T-helper 22 cell (primary cell): ENCODE measurements at places on chromosomes 3 and 15.
A peak's percentile ranks its signal among the peaks of the same experiment; 100 is the strongest.

DNA sequence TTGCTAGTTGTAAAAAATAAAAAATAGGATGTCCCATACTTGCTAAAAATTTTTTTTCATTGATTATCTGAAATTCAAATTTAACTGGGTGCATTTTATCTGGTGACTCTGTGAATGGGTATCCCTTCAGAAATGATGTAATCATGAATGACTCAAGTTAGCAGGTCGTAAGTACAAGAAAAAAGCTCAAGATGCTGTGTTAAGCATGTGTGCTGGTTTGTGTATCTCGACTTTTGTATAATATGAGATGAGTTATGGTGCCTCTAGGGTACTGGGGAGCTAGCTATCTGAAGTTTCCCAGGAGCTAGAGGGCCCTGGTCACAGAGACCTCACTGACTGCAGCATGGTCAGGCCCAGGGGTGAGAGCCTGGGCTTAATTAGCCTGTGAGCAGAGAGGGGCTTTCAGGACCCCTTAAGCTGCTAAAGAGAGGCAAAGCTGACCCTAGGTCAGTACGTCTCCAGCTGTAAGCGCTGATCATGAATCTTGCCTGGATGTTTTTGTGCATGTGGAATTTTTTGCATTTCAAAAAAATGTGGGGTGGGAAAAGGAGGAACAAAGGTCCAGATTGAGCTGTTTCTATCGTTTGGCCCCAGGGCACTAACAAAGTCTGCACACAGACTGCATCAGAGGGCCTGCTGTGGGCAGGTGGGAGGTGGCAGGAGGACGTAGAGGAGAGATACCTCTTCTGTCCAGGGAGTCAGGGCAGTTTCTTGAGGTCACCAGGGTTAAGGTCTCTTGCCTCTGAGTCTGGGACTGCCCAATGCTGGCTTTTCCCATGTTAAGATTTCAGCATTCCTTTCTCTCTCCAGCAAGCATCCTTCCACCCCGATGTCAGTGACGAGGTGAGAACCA is 233.2 kb upstream of the TPM1 start:
- no peak for DNase-seq

- DNase-seq = no peak
Observed at GRCh38 chr15:67407786-67408185, 113.1 kb upstream of the C15orf61 start.

- no peak for DNase-seq
Observed at GRCh38 chr15:29071232-29071881, 185.6 kb downstream of the APBA2 start.

GRCh38 chr3:33115024-33115768 is 1.4 kb downstream of the CRTAP start:
- DNase-seq = no peak

- no peak for DNase-seq
Observed at GRCh38 chr3:17336291-17336690, 406.1 kb downstream of the TBC1D5 start.

DNA sequence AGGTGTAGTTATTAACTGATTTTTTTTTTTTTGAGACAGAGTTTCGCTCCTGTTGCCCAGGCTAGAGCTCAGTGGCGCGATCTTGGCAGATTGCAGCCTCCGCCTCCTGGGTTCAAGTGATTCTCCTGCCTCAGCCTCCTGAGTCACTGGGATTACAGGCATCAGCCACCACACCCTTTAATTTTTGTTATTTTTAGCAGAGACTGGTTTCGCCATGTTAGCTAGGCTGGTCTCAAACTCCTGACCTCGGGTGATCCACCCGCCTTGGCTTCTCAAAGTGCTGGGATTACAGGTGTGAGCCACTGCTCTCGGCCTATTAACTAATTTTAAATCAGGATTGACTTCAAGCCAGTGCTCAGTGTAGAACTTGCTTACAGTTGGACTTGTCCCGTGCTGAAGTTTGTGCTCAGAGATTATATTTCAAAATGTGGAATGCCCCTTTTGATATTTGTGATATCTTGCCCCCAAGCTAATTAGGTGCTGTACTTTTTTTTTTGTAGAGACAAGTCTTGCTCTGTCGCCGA is 6.0 kb downstream of the SKIL start:
- DNase-seq = no peak

- DNase-seq = no peak
Observed at GRCh38 chr3:49880581-49881315, 11.0 kb upstream of the CAMKV start.

- DNase-seq = no peak
Observed at GRCh38 chr3:12139111-12139511, 19.6 kb downstream of the TIMP4 start.

GRCh38 chr3:170751899-170752293 is 118.1 kb downstream of the RPL22L1 start:
- DNase-seq = no peak

- DNase-seq = no peak
Observed at GRCh38 chr3:188595890-188596376, 442.0 kb downstream of the LPP start.

DNA sequence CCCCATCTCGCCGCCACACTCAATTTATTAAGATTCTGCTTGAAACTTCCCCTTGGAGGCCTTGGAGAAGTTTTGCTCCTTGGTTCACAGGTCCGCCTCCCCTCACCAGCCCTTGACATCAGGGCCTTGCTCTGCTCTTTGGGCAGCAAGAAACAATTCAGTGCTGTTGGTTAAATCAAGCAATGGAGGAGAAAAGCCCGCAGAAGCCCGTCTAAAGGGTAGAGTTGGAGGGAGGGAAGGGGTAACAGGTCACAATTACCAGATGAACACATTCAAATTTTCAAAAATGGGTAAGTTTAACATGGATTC is 429 bp downstream of the PARP9 start:
- DNase-seq = no peak

- DNase-seq = no peak
Observed at GRCh38 chr15:83470887-83471286, 23.7 kb downstream of the SH3GL3 start.

DNA sequence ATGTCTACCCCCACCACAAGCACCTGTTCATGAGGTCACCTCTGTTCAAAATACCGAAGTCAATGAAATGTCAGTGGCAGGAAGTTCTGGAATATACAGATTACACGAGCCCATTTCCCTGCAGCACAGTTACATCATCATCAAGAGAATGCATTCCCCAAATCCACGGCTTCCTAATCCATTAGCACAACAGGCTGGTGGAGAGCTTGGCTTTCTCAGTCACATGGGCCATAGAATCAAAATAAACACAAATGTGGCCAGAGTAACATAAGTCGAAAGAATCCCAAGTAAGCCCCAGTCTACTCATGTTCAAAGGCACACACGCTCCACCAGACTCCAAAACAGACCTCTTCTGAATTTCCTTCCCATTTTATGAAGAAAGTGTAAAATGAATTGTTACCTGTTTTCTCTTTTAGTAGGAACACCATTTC is 419.3 kb downstream of the MAGI1 start:
- DNase-seq = no peak

DNA sequence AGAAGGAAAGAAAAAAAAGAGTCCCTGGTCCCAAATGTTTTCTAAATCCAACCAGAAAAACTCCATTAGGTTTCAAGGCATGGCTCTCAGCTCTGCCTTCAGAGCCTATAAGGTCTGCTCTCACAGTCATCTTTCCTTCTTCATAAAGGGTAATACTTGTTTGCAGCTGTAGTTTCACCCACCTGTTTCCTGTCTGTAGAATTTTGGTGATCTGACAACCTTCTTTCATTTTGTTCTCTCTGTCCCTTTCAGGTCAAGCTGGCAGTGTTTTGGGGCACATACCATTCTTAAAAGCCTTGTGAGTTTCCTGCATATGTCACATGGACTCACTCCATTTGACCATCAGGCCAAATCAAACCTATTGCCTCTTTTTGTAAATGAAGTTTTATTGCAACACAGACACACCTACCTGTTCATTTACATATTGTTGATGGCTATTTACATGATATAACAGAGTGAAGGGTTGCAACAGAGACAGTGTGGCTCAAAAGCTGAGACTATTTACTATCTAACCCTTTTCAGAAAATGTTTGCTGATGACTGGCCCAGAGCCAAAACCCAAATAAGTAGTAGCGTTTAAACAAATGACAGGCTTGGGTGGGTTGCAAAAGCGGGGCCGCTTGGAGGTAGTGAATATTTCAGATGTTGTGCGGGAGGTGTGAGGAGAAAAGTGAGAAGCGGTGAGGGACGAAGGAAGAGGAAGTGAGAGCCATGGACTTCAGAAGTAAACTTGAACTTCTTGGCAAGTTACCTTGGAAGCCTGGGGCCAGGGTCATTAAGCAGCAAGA is 292.7 kb upstream of the PROK2 start:
- DNase-seq = no peak

DNA sequence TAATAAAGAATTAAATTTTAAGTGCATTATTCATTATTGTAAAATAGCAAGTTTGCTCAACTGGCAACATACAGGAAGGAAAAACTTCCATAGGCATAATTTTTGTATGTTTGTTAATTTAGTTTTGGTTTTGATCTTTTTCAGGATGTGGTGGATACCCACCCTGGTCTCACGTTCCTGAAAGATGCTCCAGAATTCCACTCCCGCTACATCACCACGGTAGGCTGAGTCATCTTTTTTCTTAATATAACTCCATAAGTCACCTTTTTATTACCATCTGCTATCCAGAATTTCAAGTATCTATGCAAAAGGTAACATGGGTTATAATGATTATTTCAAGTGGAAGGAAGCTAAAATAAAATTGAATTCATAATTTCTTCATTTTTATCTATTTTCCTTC is 104.8 kb downstream of the PPP2R3A start:
- DNase-seq = no peak

DNA sequence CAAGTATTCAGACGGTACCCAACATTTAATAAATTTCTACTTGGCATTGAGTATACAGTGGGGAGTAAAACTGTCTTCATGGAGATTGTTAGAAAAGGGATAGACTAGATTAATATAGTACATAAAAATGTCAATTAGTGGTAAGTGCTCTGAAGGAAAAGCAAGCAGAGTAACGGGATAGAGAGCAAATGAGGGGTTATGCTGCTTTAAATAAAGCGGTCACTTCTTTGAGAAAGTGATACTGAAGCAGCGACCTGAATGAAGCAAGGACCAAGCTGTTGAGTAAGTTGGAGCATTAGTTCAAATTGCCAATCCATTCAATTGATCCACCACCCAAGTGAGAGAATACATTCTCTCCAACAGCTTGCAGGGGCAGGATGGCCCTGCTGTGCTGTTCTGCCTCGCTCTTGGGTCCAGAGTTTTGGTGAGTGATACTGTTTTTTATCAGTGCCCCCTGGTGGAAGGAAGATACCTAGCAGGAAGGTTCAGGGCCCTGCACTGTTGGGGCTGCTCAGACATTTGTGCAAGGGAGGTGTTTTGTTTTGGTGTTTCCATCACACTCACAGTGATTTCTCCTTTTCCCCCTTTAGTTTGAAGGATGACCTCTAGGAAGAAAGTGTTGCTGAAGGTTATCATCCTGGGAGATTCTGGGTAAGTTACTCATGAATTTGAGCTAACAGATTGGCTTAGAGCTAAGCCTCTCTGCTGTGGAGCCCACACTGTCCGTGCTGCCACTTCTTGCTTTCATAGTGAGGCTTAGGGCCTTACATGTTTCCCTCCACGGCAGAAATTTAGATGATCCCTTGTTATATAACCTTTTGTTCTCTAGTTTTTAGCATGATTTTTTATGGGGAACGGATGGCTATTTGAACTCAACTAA is 69.0 kb downstream of the RAB7A start:
- peak; percentile 26 for DNase-seq

GRCh38 chr3:123621850-123622189 is 37.0 kb upstream of the HACD2 start:
- no peak for DNase-seq

DNA sequence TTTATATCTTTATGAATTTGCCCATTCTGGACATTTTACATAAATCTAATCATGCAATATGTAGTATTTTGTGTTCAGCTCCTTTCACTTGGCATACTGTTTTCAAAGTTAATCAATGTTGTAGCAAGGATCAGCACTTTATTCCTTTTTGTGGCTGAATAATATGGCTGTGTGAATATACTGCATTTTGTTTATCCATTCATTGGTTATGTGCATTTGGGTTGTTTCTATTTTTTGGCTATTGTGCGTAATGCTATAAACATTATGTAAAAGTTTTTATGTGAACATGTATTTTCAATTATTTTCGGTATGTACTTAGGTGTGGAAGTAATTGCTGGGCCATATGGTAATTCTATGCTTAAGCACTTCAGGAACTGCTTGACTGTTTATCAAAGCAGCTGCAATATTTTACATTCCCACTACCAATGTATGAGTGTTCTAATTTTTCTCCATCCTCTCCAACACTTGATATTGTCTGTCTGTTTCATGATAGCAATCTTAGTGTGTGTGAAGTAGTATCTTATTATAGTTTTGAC is 101.3 kb upstream of the P2RY1 start:
- DNase-seq = no peak

GRCh38 chr3:123843668-123844067 is 40.5 kb downstream of the MYLK start:
- DNase-seq = no peak

GRCh38 chr15:28093752-28094535 is 5.2 kb downstream of the OCA2 start:
- no peak for DNase-seq

GRCh38 chr3:86958534-86958933 is 32.4 kb downstream of the VGLL3 start:
- DNase-seq = no peak

- peak; percentile 27 for DNase-seq
Observed at GRCh38 chr3:130850044-130850797, 43.7 kb upstream of the ATP2C1 start.

- DNase-seq = no peak
Observed at GRCh38 chr15:49589030-49589429, 31.6 kb downstream of the FAM227B start.

DNA sequence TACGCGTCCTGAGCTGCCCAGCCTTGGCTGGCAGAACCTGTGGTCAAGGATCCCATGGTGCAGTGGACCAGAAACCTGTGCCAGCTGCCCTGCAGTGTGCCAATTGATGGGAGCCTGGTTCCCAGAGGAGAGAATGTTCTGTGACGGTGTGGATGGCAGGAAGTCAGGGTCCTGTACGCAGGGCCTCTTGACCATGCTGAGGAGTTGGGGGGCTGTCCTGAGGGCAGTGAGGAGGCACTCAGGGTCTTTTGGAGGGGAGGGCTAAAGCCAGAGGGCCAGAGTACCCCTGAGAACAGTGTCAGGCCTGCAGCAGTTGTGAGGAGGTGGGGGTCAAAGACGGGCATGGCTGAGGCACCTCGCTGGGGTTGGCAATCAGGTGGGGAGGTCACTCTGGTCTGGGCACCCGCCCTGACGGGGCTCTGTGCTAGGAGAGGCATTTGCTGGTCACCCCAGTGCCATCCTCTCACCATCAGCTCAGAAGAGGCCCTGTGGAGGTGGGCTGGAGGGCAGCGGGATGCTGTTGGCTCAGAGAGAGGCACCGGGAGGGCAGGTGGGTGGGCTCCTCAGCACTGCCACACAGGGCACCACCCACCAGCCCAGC is 61.0 kb downstream of the SCN5A start:
- DNase-seq = no peak

GRCh38 chr3:40432793-40433192 is 24.3 kb upstream of the RPL14 start:
- no peak for DNase-seq
